NCI-H345 (cell line): ENCODE measurements at places on chromosomes 7 and 10.

- DNase-seq, result no peak
Measured at GRCh38 chr10:131620314-131620713, 280.5 kb upstream of the PPP2R2D start.

DNA sequence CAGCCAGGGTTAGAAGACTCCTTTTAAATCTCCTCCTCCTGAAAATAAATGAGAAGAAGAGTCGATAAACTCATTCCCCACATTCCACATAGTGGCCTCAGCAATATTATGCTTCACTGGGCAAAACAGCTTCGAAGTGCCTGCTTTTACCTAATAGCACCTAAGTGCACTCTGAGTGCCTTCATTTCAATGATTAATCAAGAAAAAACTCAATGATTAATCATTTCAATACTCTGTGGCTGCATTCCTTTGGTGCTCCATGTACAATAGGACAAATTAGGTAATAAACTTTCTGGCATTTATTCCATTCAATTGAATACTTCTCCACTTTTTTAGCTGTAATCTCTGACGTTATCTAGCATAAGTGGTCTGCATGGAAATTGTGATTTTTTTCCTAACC lies 174.6 kb downstream of the CCDC71L start:
- no peak for DNase-seq

DNA sequence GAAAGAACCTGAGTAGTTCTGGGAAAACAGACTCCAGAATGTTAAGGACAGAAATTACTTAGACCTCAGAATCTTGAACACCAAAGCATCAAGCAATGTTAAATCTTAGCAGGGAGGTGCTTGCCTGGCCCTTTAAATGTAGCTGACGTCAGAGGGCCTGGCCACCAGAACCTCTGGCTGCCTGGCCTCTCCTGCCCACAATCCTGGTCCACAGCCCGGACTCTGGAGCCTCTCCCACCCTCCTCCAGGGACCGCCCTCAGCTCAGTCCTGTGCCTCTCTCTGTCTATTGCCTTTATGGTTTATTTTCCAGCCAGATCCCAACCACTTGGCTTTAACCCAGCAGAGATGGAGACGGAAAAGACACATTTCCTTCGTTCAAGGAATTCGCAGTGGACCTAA lies 42.2 kb upstream of the EGR2 start:
- DNase-seq, result no peak

DNA sequence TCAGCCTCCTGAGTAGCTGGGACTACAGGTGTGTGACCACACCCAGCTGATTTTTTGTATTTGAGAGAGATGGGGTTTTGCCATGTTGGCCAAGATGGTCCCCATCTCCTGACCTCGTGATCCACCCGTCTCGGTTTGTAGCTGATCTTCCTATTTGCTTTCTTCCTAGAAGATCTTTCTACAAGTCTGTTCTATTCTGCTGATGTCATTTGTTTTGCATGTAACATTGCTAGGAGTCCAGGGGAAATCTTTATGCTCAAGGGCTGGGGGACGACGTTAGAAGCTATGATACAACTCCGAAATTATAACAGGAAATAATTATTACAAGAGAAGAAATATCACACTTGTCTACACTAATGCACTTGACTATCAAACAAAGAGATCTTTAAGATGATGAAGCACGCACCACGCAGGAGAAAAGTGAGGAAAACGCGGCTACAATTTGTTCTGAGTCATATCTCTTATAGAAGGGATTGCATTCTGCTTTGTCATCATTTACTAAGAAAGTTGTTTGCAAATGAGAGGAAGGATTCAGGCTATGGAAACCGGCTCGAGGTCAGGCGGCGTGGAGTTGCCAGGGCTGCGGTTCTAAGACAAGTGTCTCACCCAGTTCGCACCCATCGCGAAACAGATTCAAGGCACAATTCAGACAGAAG lies 103.0 kb upstream of the CARD11 start:
- no peak for DNase-seq

DNA sequence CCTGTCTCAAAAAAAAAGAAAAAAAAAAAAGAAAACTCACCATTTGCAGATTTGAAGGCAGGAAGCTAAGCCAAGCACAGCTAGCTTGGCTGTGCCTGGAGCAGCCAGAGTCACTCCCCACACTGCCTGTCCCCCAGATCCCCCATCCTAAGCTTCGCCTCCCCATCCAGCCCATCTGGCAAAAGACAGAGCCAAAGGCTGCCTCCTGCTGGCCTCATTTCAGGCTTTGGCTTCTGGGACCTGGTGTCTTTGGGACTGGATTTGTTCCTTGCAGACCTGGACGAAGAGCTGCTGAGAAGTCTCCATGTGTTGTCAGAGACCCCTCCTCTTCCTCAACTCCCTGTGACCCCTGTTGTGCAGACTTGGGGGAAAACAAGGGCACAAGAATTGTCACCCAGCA lies 8.1 kb downstream of the ASL start:
- no peak for DNase-seq

DNA sequence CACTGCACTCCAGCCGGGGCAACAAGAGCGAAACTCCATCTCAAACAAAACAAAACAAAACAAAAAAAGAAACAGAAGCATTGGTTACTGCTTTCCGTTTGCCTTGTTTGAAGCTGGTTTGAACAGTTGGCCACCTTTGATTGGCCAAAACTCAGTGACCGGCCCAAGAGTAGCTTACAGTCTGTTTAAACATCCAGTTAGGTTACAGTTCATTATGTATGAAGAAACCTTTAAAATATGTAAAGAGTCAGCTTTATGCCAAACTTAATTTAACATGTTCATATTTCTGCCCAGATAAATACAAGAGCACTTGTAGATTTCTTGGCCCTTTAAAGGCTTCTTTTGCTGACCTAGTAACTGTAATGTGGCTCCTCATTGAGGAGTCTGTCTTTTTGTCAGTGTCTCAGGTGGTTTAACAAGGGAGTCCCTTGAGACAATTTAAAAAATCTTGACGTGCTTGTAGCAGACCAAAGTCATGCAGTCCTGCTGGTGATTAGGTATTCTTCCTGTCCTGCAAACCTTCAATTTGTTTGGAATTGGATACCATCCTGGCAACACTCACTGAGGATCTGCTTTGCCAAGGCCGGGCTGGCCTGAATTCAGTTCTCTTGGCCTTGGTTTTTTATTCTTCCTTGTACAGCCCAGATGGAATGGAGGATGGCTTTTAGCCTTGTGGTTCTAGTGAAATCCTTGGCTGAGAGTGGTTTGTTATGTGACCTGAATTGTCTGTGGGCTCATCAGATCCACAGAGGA lies 128.9 kb downstream of the PLXDC2 start:
- no peak for DNase-seq

DNA sequence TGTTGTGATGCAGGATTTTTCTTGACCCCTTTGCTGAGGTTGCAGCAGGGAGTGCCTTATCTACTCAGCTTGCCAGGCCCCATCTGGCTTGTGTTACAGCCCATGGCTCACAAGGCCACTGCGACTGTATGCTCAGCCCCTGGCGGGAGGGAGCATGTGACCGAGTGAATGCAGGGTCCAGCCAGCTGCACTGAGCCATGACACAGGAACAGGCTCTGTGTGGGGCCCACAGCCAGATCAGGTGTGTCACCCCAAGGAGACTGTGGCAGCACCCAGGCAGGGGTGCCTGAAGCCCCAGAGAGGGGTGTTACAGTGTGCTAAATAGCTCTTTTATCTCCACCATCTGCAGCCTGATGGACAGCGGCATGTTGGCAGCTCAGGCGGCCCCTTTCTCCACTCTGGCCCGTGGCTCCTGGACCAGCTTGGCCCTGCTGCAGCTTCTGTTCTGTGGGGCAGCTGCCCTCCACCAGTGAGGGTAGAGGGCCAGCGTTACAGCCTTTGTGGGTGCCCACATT lies 2.6 kb upstream of the PCBD1 start:
- DNase-seq, result no peak

DNA sequence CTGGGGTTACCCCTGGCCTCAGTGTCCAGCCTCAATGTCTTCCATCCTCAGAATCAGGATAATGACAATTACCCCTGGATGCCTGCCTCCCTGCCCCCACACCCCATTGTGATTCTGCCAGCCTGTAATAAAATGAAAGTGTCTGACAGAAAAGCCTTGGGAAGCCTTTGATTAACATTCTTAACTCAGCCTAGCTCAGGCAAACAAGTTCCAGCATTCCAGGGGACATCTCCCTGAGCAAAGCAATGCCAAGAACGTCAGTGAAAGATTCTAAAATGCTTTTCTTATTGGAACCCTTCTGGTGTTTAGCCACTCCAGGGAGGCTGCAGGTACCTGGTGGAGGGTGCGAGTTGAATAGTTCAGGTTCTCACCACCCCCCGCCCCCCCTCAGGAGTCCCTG lies 18.7 kb downstream of the AFAP1L2 start:
- no peak for DNase-seq

- DNase-seq, result no peak
Measured at GRCh38 chr7:143455942-143456341, 12.7 kb downstream of the TAS2R60 start.

GRCh38 chr7:119026391-119026790 lies 801.9 kb downstream of the ANKRD7 start:
- no peak for DNase-seq

GRCh38 chr10:69439350-69439739 lies 11.9 kb upstream of the TSPAN15 start:
- DNase-seq, result no peak
